ENCODE measurements at places on chromosomes 4 and X. TPM values are rescaled to one million over a fixed set of nuclear protein-coding genes. Genes with fewer than 3 reads are reported as not detected.

- no peak for DNase-seq
Observed at GRCh38 chr4:99710020-99710419, 52.4 kb upstream of the C4orf54 start.

GRCh38 chrX:72430405-72430968, 124.8 kb upstream of the CITED1 start:
- DNase-seq = no peak

GRCh38 chr4:56271131-56271530, 116.2 kb downstream of the AASDH start:
- no peak for DNase-seq

DNA sequence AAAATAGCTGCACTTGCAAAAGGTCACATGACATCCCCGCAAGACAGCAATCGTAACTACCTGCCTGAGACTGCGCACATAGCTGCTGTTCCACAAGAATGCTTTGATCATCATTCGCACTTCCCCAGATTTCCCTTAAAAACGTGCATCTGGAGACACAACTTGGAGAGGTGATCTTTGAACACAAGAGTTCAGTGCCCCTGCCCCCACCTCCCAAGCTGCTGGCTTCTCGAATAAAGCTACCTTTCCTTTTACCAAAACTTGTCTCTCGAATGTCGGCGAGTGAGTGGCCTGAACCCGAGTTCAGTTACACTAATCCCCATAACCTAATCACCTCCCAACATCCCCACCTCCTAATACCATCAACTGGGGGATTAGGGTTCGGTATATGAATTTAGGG, 14.4 kb upstream of the MRFAP1 start:
- DNase-seq = no peak

HS6ST2 gene
- not detected for polyA plus RNA-seq

GPC4 gene
- 0.39 TPM for polyA plus RNA-seq

NR0B1 gene
- not detected for polyA plus RNA-seq

HTRA3 gene
- polyA plus RNA-seq = 0.36 TPM

AFF1 gene
- polyA plus RNA-seq = 18.6 TPM

All from liver (tissue), 10 donors.